ENCODE measurements at places on chromosomes 1 and 21.

DNA sequence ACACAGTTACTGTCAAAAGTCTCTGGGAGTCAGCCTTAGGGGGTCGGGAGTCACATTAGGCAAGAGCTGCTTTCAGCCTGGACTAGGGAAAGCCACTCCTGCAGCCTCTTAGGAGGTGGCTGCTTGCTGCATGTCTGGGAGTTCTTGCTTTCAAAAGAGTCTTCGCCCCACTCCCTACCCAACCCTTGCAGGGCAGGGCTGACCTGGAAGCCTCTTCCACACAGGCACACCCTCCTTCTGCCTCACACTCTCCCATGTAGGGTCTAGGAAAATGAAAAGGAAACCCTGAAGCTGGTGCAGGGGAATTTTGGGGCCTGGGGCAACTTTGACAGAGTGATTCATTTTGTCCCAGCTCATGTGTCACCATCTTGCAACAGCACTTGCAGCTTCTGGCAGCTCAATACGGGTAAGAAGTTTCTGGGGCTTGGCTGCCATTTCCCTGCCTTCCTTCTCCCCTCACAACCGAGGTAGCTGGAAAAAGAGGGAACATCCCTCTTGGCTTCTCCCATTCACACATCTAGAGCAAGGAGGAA lies 37.3 kb downstream of the KCND3 start:
- no peak for DNase-seq

- no peak for DNase-seq
These were observed 17.4 kb downstream of the KANK4 start for GRCh38 chr1:62301726-62302390.

- no peak for DNase-seq
These were observed 41.4 kb upstream of the NFASC start for GRCh38 chr1:204829133-204829825.

DNA sequence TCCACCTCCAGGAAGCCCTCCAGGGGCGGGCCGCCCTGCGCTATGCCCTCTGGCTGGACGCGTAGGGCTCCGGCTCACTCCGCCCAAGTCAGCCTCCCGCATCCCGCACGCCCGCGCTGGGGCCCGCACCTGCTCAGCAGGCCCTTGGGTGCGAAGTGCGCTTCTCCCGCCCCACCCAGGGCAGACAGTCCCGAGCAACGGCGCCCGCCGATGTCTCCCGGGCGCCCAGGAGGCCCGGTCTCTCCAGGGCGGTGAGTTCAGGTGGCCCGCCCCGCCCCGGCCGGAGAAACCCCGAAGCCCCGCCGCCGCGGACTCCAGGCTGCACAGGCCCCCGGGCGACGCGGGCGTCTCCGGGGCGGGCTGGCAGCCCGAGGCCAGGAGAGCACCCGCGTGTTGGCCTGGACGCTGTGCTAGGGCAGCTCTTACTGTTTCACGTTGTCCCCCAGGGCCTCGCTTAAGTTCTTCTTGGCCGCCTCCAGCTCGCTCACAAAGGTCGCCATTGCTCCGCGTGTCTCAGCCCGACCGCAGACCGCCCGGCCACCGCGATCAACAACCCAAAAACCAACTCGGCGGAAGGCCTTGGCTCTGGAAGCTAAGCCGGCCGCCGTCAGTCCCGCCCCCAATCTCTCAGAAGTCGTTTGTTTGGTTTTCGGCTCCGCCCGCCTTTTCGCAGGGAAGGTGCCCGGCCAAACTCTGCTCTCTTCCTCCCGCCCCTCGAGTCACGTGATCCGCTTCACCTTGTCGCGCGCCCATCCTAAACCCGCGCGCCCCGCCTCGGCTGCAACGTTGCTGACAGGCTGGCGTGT lies at the start of gene TADA1:
TSS of gene TADA1 (minus strand) at position 531 of the 806 bp plus-strand sequence. CDS start at position 500, 31 bp downstream.
- peak; percentile 97 for DNase-seq

GRCh38 chr1:17672226-17672625 lies 82.9 kb upstream of the ACTL8 start:
- DNase-seq, result no peak

GRCh38 chr1:169931795-169932231 lies 38.1 kb upstream of the SCYL3 start:
- no peak for DNase-seq

- DNase-seq, result no peak
These were observed 25.3 kb upstream of the ATP5PO start for GRCh38 chr21:33940881-33941245.

GRCh38 chr1:231853588-231854207 lies 227.1 kb downstream of the DISC1 start:
- DNase-seq, result no peak

DNA sequence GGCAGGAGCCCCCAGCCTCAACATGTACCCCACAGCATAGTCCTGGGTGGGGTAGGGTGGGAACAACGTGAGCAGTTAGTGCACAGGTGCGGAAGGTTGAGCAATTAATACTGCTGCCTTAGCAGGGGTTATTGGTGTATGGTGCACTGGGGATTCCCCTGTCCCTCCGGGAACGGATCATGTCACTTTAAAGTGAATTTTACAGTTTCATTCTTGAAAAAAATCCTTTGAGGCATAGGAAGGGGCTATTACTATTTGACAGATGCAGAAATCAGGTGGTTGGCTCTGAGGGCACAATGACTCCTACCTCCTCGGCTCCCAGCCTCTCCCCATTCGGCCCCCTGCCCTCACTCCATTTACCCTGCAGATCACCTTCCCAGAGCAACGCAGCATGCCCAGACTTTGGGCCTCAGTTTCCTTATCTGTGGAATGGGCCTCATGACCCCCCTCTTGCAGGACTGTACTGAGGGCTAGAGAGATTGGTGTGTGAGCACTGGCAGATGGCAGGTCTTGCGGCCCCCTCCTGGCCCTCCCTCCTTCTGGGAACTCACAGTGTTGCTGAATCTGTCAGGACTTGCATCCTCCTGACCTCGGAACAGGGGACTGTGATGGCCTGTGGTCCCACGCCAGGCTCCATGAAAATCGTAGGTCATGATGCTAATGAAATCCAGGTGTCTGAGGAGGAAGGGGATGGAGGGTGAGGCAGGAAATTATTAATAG lies 5.1 kb upstream of the MYBPH start:
- DNase-seq, result no peak

GRCh38 chr1:25039229-25039628 lies 109.2 kb upstream of the RUNX3 start:
- DNase-seq, result no peak

- DNase-seq, result no peak
These were observed 25.1 kb upstream of the CPLANE2 start for GRCh38 chr1:16262067-16262466.

DNA sequence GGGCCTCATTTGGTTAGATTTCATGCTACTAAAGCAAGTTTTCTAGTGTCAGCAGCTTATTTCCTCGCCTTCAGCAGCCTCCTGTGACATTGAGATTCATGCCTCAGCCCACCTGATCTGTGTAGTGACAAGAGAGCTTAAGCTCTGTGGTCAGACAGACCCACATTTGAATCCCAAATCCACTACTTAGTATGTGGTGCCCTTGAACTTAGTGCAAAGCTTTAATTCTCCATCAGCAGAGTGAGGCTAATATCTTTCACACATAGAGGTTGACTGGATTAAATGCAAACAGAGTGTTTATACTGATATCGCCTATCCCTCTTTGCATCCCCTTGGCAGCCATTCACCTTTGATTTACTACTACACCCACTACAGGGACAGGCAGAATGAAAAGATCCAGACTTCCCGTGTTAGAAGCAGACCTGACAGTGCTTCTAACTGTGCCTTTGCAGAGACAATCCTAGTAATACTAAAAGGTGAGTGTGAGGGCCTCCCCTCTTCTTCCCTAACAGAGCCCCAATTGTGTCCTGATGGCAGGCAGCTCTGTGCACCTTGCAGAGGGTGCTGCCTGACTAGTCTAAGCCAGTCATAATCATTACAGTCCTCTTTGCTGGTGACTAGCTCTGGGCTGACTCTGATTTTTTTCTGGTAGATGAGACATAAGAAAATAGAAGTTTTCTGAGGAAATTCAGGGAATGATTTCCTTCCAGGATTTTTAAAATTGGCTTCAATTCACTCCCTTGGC lies 264.0 kb downstream of the CTH start:
- no peak for DNase-seq

GRCh38 chr1:48760857-48761256 lies 15.8 kb downstream of the BEND5 start:
- no peak for DNase-seq

DNA sequence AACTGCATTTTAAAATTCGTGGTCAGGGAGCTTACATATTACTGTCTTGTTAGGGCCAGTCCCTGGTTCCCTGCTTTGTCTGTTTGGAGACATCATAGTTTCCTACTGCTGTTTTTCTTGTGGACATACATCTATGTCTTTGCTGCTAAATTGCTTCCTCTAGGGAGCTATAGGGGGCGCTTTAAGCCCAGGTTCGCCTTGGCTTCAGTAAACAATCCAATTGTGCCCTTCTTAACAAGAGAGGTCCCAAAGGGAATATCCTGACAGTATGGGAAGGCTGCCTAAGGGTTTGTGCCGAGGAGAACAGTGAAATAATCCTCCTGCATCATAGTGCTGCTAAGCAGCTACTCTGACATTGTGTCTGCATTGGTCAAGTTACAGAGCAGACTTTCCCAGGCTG lies 112.5 kb downstream of the USH2A start:
- no peak for DNase-seq

DNA sequence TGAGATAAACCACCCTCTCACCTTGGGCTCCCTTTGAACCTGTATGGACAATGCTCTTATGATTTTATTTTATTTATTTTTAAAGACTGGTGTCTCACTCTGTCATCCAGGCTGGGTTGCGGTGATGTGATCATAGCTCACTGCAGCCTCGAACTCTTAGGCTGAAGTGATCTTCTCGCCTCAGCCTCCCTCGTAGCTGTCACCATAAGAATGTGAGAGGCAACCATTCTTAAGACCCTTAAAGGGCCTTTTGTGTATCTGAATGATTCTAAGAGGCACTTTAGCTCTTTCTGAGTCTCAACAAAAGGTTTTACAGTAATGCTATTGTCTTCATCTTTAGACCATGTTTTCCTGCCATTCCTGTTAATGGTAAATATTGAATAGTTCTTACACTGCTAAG lies 67.0 kb downstream of the IVNS1ABP start:
- no peak for DNase-seq

DNA sequence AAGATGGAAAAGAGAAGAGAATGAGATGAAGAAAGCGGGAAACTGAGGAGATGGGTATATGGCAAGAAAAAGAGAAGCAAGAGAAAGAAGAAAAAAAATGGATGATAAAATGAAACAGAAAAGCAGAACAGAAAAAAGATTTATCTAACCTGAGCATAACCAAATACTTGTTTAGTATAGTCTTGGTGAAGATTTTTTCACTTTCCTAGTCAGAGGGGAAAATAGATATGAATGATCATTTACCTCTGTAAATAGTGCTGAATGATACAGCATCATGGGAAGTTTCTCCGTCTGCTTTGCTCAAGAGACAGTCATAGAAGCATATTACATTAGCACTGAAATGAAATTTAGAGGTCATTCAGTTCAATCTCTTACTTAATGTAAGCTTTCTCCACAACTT lies 36.1 kb upstream of the PLPPR4 start:
- no peak for DNase-seq

GRCh38 chr1:185864331-185864730 lies 130.1 kb downstream of the HMCN1 start:
- DNase-seq, result no peak

DNA sequence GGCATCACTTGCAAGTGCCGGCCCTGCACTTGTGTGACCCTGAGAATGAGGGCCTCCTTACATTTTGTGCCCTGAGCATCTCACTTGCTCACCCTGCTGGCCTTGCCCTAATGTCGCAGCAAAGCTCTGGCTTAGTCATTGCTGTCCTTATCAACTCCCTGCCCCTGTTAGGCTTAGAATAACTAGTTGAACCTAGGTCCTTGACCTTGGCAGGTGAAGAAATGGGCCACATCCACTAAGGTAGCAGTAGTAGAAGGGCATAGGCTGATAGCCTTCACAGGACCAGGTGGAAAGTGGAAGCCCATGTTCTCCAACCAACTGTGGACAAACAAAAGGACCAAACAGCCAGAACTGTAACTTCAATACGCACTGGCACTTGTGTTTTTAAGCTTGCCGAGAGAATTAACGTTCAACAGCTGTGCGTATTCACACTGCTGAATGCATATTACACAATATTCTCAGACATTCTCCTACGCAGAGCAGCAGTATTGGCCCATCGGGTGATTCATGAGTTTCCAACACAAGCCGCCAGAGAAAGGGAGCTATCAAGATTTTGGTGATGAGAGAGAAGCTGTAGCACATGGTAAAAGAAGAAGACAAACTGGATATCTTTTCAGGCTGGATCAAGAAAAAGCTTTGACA lies 27.7 kb upstream of the PTGFRN start:
- DNase-seq, result peak; percentile 7

- DNase-seq, result peak; percentile 12
These were observed 56.4 kb downstream of the HLCS start for GRCh38 chr21:36909901-36910561.

- DNase-seq, result no peak
These were observed 8.2 kb downstream of the LMNA start for GRCh38 chr1:156122519-156123355.

DNA sequence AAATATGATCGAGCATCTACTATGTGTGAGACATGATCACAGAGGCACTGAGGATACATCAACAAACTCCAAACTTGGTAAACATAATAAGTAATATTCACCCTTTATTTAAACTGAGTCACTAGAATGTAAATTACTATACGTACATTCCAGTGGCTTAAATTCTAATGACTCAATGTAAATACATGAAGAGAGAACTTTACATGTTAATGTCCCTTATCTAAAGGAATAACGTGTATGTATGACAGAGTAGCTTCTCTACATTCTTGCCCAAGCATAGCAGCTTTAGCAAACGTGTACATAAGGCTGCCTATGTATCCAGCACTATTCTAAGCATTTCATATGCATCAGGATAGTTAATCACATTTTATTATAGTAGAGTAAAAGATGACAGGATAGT lies 111.8 kb upstream of the CYYR1 start:
- DNase-seq, result no peak

DNA sequence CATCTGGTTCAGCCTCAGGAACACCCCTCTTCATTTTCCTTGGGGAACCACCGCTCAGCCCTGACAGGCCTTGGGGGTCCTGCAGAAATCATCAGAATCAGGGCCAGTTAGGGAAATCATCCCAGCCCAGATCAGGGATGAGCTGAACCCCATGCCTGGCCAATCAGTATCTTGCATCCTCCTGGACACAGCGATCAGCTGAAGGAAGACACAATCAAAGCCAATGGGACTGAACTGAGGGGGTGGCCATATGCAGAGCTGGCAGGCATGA lies 395.4 kb downstream of the MATN1 start:
- DNase-seq, result no peak

GRCh38 chr1:9872430-9873165 lies 37.5 kb downstream of the CTNNBIP1 start:
- no peak for DNase-seq

DNA sequence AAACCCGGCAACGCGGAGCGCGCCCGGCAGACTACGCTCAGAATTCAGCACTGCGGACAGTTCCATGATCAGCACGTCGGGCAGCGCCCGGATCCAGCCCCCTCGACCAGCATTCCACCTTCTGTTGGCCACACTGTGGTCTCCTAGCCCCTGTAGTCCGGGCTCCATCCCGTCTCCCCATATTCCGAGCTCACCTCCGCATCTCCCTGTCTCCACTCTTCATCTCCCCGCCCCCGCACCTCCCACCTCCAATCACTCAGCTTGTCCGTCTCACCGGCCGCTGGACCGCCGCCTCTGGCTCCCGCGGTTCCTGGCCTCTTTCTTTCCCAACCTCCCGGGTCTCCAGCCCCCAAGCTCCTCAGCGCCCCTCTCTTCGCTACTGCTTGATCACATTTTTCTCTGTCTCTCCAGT lies 500 bp downstream of the EPHA10 start:
- peak; percentile 4 for DNase-seq
